NCI-H1105 treated with DMSO at 0.1 percent for 48 hours (cell line): ENCODE measurements at places on chromosomes 7 and 10.

- no peak for DNase-seq
Measured at GRCh38 chr10:100705139-100705538, 40.2 kb upstream of the PAX2 start.

- no peak for DNase-seq
Measured at GRCh38 chr7:102024005-102024768, 206.8 kb downstream of the CUX1 start.

DNA sequence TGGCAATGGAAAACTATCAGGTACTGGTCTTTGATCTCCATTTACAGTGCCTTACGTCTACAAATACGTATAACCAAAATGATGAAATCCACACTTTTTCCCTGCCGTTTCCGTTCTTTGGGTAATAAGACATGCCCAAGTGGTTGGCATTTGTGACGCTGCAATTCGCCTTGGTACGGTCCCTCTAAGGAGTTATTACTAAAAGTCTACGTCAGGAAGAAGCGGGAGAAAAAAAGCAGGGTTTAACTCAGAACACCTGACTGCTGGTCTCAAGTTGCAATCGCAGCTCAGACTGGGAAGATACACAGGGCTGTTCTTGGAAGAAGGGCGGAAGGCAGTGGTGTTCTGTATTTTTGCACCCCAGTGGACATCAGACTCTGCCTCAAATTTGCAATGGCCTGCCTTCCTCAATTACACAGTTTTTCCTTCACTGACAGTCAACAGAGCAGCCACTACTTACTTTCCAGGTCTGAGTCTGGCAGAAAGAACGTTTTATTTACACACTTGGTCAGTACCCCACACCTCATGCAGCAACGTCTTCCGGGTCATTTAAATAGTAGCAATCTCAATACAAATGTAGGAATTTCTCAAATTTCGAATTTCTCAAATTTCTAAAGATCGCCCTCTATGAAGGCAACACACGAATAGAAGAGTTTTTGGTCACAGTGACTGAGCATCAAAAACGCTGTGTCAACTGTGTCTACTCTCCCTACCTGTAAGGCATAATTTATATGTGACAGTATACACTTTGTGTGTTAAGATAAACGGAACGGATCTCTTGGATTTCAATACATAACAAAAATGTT is 2.1 kb downstream of the BAIAP2L1 start:
- peak; percentile 15 for DNase-seq

GRCh38 chr10:103881416-103882284 is 26.3 kb upstream of the SH3PXD2A start:
- DNase-seq = peak; percentile 77

DNA sequence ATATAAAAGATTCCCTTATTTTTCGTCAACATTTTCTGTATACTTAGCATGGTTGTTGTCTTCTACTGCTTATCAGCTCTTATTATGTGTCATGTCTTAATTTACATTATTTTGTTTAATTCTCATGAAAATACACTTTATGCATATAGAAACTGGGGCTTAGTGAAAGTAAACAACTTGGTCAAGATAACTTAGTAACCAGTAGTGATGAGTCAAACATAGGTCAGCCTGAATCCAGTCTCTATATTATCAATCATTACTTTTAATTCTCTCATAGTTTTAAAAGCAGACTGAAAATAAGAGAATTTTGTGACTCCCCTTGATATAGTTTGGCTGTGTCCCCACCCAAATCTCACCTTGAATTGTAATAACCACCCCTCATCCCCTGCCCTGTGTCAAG is 119.6 kb upstream of the TPK1 start:
- no peak for DNase-seq

GRCh38 chr7:50197549-50197948 is 104.5 kb upstream of the ZPBP start:
- no peak for DNase-seq

DNA sequence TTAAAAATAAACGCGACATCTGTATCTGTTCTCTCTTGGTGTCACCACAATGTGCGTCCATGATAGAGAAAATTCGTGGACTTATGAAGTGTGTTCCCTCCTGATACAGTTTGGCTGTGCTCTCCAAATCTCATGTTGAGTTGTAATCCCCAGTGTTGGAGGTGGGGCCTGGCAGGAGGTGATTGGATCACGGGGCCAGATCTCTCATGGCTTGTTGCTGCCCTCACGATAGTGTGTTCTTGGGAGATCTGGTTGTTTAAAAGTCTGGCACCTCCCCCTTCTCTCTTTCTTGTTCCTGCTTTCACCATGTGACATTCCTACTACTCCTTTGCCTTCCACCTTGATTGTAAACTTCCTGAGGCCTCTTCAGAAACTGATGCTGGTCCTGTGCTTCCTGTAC is 229.4 kb upstream of the MYO3A start:
- DNase-seq = no peak

GRCh38 chr7:130736298-130736900 is 2.4 kb upstream of the KLF14 start:
- no peak for DNase-seq

DNA sequence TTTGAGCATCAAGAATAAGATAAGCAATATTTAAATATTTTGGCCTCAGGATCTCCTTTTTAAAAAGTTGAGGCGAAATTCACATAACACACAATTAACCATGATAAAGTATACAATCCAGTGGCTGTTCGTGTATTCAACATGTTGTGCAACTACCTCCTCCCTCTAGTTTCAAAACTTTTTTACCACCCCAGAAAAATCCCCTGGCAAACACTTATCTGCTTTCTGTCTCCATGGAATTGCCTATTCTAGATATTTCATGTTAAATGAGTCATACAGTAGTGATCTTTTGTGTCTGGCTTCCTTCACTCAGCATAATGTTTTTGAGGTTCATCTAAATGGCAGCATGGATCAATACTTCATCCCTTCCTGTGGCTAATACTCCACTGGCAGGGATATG is 31.8 kb upstream of the IL15RA start:
- no peak for DNase-seq

DNA sequence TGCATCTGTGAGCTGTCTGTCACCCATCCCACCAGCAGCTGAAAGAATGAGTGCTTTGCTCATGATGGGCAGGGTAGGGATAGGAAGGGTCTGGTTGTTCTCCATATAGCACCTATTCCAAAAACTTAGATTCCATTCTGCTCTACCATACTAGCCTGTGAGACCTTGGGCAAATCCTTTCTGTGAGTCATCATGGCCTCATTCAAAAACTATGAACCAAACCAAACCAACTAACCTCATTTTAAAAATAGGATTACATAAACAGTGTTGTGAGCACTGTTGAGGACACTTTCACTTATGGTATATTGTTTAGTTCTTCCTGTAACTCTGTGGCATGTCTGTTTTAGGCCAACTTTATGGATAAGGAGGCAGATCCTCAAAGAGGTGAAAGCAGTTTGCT is 30.9 kb upstream of the STEAP4 start:
- no peak for DNase-seq

- DNase-seq = peak; percentile 78
Measured at GRCh38 chr7:121831351-121831750, 41.6 kb upstream of the PTPRZ1 start.

DNA sequence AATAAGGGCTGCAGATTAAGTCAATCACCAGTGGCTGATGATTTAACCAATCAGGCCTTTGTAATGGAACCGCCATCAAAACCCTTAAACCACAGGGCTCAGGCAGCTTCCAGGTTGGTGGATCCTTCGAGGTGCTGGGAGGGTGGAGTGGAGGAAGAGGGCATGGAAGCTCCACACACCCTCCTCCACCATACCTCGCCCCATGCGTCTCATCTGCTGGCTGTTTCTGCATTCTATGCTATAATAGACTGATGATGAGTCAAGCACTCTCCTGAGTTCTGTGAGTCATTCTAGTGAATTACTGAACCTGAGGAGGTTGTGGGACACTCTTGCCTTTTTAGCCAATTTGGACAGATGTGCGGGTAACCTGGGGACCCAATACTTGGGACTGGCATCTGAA is 43.9 kb downstream of the CHST15 start:
- DNase-seq = no peak

DNA sequence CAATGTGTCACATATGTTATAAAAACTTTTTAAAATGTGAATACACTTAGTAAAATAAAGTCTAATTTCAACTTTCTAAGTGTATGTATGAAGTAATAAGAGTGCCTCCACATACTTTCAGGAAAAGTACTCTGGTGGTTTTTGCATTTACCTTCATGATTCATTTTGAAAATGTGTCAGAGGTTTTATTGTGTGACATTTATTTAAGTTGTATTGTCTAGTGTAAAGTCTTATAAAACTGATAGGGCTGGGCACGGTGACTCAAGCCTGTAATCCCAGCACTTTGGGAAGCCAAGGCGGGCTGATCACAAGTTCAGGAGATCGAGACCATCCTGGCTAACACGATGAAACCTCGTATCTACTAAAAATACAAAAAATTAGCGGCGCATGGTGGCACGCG is 226.5 kb downstream of the ITGB1 start:
- no peak for DNase-seq

GRCh38 chr10:84715911-84716310 is 387.5 kb downstream of the CCSER2 start:
- DNase-seq = no peak

- DNase-seq = no peak
Measured at GRCh38 chr10:86226016-86226415, 140.6 kb downstream of the GRID1 start.

- no peak for DNase-seq
Measured at GRCh38 chr10:63497321-63497720, 23.9 kb upstream of the REEP3 start.

GRCh38 chr7:125651823-125652528 is 722.4 kb upstream of the POT1 start:
- no peak for DNase-seq
